ENCODE measurements at places on chromosomes 13 and 19.

DNA sequence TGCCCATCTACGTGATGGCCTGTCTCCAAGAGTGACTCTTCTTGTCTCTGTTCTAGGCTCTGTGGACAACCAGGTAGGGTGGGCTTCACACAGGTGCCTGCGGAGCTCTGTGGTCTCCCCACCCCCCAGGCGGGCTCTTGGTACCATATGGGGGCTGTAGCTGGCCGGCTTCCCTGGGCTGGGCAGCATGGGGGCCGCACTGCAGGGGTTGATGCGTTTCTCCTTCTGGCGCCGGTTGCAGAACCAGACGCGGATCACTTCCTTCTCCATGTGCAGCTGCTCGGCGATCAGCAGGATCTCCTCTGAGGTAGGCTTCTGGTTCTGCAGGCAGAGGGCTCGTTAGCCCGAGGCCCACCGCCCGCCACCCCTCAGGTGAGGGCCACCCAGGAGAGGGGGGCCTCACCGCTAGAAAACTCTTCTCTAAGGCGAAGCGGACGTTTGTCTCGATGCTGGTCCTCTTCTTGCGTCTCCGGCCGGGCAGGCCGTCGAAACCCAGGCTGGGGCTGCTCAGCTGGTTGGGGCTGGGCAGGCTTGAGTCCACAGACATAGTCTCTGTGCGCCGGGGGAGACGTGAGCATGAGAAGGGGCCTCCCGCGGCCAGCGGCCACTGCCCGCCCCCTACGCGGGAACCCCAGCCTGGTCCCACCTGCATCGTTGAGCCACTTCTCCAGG is 19.3 kb downstream of the ZNF574 start:
- no peak for DNase-seq

DNA sequence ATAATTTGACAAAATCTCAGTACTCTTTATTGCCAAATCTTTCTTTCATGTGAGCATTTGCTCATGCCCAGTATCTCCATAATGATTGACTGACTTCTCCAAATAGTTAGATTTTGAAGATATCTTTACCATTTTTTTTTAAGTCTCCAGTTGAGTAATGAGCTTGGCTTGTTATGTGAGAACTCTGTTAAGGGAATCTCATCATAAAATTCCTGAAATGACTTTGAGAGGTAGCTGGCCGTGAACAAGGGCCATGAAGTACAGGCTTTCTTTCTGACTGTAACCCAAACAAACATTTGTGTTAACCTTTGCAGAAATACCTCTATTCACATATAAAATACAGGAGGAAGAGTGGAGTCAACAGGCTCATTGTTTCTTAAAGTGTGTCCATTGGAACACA is 449.7 kb downstream of the IRS2 start:
- no peak for DNase-seq

DNA sequence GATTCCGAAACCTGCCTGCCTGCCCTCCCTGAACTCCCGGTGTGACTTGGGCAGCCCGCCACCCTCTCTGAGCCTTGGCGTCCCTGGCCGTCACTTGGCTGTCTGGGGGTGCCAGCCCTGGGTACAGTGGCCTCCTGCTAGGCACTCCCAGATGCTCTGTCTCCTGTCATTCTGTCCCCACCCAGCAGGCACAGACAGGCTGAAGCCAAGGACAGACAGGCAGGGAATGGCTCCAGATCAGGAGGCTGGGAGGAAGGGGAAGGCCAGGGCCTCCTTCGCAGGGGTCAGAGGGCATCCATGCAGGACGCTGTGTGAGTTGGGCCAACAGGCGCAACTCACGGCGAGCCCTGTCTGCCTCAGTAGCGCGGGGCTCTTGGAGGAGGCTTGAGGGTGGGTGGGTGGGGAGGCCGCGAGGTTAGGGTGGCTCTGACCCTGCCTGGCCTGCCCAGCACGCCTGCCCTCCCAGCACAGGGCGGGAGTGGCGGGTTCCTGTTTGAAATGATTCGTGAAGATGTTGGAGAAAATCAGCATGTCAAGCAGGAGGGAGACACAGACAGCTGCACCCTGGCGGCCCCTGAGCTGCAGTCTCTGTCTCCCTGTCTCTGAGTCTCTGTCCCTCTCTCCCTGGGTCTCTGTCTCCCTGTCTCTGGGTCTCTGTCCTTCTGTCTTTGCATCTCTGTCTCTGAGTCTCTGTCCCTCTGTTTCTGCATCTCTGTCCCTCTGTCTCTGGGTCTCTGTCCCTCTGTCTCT is 19.7 kb downstream of the KLHL26 start:
- no peak for DNase-seq

DNA sequence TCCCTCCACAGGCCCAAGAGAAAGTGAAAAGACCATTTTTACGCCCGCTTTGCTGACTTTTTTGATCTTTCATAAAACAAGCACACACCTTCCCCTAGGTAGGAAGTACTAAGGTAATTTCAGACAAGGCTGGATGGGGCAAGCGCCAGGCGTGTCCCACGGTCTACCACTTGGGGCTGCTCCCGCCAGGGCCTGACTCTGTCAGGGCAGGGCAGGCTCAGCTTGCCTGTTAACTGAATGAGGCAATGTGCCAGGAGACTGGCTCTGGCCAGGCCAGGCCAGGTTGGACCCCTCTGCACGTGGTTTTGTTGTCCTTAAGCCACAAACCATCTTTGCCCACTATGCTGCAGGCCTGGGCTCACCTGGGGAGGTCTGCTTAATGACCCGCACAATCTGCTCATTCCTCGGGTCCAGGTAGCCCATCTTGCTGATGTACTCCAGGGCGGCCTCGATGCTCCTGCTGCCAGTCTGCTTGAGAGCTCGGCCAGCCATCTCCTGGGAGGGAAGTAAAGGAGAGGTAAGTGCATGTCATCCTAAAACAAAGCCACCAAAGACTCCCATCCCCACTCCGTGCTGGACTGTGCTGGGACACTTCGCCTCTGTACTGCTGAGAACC is 70.4 kb downstream of the LATS2 start:
- DNase-seq: no peak

- DNase-seq: no peak
These were observed 29.4 kb downstream of the AP1M1 start for GRCh38 chr19:16226878-16227836.

DNA sequence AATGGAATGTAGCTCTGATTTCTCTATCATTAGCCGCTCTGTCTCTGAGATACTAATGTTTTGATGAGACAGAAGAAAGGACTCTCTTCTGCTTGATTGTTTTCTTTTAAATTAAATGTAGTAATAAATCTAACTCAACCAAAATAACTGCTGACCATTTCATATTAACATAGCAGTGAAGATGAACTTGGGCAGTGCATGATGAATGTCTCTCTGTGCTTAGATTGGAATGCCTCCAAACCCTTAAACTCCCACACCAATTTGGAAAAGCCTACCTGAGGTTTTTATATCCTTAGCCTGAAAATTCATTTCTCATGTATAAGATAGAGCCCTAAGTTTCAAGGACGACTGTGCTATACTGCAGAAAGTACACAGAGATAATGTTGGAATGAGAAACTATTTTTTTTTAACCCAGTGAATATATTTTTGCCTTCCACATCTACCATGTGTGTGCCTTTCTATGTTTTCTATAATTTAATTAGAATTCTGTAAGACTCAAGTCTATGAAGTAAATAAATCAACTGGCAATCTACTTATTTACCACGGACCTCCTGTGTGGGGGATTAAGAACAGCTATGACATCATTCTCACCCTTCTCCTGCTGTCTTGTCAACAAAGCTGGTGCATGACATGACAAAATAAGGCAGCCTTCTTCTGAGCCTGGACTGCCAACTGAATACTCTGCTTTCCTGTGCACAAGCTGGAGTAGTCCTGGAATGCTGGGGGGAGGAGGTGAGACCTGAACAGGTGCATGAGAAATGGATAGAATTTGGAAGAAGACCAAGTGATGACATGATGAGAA is 155.5 kb downstream of the FGF9 start:
- no peak for DNase-seq

Data from activated T-helper 1 cell treated with Interleukin-2 at 50 U/mL for 16 hours (primary cell).